ENCODE measurements at places on chromosomes 4 and X.

GRCh38 chrX:124328765-124329164, 3.7 kb upstream of the TEX13D start:
- DNase-seq: no peak

- DNase-seq: no peak
Observed at GRCh38 chr4:186653969-186654368, 69.7 kb downstream of the FAT1 start.

DNA sequence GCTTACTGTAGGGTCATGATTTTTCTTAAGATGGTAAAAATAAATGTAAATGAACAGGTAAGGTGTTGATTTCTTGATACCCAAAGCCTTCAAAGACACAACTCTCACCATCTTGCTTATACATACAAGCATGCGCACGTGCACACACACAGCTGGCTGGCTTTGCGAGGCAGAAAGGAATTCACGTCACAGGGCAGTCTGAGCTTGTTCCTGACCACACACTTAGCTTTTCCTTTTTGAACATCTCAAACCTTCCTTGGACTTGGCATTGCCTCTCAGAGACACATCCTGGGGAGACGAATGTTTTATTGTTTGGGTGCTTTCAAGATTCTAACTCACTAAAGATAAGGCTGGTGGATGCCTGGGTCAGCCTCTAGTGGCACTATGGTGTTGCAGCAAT, 175.0 kb downstream of the NHS start:
- DNase-seq: no peak

DNA sequence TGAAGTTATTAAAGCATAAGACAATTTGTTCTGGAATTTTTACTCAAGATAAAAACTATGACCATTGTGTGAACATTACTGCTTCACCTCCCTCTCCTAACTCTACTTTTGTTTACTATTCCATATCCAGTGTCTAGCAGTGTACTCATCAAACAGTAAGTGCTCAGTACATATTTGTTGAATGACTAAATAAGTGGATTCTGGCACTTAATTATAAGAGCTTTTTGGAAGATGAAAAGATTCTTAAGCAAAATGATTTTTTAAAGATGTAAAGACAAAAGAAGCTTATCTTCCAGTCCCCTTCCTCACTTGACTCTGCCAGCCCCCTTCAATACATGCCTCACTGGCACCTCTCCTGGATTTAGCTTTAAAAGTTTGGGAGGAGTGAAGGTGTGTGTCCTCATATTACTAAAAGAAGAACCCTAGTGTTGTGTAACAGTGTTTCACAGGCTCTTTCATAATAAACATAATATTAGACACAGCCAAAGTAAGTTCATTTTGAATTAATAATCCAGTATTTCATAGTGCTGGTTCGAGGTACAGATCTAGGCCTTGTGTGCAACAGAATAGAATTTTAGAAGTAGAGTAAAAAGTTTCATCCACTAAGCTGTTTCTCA, 53.0 kb downstream of the GAB1 start:
- DNase-seq: no peak

GRCh38 chrX:49053223-49054072, 5.4 kb upstream of the CCDC120 start:
- DNase-seq: peak; percentile 37

GRCh38 chr4:184387351-184387750, 87.0 kb downstream of the IRF2 start:
- DNase-seq: no peak

DNA sequence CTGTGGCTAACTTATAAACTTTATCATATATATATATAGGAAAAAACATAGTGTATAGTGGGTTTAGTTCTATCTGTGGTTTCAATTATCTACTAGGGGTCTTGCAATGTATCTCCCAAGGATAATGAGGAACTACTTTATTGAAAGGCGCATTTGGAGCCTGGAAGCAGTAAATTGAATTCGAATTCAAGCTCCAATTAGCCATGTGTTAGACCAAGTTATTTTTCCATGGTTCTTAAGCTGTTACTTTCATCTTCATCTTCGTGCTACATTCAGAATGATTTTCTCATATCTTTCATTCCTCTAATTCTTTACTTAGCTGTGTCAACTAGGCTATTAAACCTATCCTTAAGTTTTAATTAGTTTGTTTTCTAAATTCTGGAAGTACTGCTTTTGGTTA, 27.2 kb upstream of the MANBA start:
- no peak for DNase-seq

DNA sequence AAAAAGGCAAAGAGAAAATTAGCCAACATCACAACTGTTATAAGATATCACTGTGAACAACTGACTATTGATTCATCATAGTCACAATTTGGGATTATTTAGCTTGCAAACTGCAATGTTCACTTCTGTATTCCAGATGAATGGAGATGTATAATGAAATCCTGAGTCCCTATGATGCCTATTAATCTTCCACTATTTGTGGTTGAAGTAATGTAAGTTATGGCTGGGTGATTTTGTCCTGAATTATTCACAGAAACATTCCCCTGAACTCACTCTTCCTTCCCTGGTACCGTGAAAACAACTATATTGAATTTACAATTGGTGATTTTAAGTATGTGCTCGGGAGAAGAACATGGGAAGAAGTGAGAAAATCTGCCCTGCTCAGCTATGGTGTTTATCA, 50.8 kb upstream of the NPFFR2 start:
- no peak for DNase-seq

GRCh38 chrX:118212817-118213183, 96.2 kb upstream of the KLHL13 start:
- no peak for DNase-seq

DNA sequence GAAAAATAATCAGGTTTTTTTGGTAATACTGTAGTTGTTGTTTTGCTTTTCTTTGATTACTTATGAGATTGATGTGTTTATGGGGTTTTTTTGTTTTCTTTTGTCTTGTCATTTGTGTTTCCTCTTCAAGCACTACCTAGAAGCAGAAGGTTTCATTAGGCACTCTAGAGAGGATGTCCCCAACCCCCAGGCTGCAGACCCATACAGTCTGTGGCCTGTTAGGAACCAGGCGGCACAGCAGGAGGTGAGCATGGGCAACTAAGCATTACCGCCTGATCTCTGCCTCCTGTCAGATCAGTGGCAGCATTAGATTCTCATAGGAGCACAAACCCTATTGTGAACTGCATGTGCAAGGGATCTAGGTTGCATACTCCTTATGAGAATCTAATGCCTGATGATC, 22.9 kb upstream of the NOCT start:
- DNase-seq: no peak

GRCh38 chr4:83631066-83631465, 95.2 kb downstream of the GPAT3 start:
- DNase-seq: no peak

GRCh38 chr4:6201580-6202091, 1.3 kb upstream of the JAKMIP1 start:
- DNase-seq: no peak

- no peak for DNase-seq
Observed at GRCh38 chr4:40992472-40993295, 221.7 kb downstream of the APBB2 start.

GRCh38 chr4:137266511-137266910, 265.8 kb downstream of the PCDH18 start:
- DNase-seq: no peak

DNA sequence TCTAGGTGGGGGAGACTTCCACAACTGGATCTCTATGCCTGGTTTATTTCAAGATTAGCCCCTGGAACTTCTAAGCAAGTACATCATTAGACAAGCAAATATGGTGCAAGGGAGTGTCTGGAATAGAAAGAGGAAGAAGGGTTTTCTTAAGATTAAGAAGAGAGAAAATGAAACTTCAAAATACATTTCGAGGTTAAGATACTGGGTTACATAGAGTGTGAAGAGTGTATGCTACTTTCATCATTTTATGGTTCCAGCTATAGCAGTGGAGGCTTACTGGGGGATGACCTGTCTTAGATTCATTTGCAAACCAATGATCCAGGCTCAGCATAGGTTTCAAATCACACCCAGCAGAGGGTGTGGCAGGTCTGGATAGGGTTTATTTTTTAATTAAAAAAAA, 144.4 kb upstream of the GATB start:
- no peak for DNase-seq

DNA sequence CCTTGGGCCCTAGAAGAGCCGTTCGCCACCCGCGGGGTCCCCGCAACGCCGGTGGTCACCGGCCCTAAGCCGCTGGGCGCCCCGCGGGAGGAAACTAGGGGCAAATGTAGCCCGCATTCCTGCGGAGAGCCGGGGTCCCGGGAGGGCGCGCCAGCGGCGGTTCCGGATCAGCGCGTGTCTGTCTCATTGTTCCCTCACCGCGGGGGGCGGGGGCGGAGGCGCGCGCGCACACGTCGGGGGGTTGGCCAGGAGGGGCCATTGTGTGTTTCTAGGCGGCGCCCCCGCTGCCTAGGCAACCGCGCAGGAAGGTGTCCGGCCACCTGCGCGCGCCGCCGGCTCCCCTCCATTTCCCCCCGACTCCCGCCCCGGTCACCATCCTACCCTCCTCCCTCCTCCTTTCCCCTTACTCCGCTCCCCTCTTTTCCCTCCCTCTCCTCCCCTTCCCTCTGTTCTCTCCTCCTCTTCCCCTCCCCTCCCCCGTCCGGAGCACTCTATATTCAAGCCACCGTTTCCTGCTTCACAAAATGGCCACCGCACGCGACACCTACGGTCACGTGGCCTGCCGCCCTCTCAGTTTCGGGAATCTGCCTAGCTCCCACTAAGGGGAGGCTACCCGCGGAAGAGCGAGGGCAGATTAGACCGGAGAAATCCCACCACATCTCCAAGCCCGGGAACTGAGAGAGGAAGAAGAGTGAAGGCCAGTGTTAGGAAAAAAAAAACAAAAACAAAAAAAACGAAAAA, 789 bp upstream of the DDX3X start:
- peak; percentile 55 for DNase-seq

- peak; percentile 76 for DNase-seq
Observed at GRCh38 chr4:38310446-38311043, 350.3 kb downstream of the PTTG2 start.

- no peak for DNase-seq
Observed at GRCh38 chr4:139368998-139369397, 66.7 kb upstream of the NDUFC1 start.

DNA sequence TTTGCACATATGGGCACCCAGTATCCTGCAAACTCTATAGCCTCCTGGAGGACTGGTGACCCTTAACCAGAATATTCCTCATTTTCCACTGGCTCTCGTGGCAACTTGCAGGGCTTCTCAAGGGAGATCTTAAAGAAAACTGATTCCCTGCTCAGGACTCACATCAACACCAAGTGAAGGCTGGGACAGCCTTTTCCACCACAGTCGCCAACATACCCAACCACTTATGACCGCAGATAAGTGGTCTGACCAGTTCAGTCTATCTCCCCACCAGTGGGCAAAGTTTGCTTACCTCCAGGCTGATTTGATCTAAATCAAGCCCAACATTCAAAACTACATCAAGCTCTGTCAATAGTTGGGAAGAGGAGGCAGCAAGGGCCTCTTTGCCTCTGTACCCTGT, 289.3 kb upstream of the GATB start:
- DNase-seq: no peak

- DNase-seq: no peak
Observed at GRCh38 chr4:56444719-56445118, 8.7 kb downstream of the PAICS start.

- no peak for DNase-seq
Observed at GRCh38 chr4:87718217-87718835, 68.2 kb downstream of the DMP1 start.

GRCh38 chrX:18875256-18875878, 108.5 kb downstream of the PHKA2 start:
- DNase-seq: no peak

GRCh38 chrX:63993936-63994335, 208.9 kb upstream of the ARHGEF9 start:
- DNase-seq: no peak

- no peak for DNase-seq
Observed at GRCh38 chr4:38503689-38504395, 160.2 kb upstream of the KLF3 start.

- no peak for DNase-seq
Observed at GRCh38 chr4:139481465-139481864, 27.5 kb downstream of the RAB33B start.

- no peak for DNase-seq
Observed at GRCh38 chrX:44705817-44706551, 137.8 kb upstream of the DUSP21 start.
